ENCODE measurements at places on chromosomes 11 and 22.

DNA sequence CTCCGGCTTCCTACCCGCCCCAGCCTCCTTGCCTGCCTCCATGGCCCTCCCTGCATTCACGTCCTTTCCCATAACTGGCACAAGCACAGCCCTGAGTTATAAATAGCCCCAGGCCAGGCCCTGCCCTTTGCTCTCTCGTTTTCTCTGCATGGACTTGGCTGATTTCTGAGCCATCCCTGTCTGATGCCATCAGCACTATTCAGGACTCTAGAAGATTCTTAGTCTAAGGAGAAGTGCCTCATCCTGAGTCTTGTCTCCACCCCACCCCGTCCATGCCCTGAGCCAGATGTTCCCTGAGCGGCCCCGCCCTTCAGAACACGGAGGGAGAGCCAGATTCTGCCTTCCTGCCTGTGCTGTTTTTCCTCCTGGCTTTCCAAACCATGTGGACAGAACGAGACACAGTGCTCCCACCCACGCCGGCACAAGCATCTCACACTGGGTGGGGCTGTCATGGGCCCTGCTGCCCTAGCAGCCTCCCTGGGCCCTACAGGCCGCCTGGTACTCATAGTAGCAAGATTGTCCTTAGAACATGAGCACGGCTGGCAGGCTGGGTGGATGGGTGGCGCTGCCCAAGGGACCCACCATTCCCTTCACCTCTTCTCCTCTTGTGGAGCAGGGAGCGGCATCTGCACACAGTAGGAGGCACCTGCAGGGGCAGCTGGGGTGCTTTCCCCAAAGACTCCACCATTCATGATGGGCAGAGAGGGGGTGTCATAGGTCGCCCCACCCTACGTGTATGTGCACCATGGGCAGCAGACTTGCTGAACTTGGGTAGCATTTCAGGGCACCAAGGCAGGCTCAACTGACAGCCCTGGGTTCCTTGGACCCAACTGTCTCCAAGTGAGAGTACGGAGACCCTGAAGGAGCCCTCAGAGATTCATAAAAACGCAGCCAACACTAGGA lies 76.9 kb downstream of the BCR start:
- no peak for DNase-seq

DNA sequence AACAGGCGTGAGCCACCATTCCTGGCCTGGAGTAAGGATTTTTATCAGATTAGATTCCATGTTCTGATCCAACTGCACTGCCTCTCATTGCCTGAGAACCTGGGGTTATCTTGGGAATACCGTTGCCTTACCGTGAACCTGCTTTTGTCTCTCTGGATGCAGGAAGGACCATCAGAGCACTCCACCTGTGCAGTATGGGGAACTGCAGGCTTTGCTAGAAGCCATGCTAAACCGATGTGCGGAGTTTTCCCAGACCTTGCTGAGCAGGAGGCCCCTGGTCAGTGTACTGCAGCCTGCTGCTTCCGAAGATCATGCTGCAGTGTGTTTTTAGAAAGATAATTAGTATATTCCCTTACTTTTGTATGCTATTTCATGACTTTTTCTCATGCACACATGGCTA lies 43.6 kb downstream of the MEI1 start:
- no peak for DNase-seq

DNA sequence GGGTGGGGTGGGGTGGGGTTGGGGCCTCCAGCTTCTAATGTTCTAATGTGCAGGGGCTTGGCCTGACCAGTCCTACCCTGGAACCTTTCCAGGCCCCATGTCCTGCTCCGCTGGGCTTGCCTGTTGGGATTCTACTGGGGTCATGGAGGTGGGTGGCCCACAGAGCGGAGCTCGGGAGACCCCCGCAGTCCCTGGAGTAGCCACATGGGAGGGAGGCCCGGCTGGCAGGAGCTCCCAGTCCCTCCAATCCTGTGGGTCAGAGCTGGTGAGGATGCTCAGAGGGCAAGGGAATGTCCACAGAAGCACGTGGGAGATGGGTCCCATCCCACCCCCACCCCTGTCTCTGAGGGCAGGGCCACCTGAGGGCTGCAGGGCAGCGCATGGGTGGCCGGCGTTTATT lies 2.9 kb downstream of the SEPTIN5 start:
- no peak for DNase-seq

GRCh38 chr22:17281440-17281841 lies 62.2 kb upstream of the ADA2 start:
- DNase-seq, result no peak

GRCh38 chr11:70225681-70226177 lies 22.6 kb downstream of the FADD start:
- no peak for DNase-seq

DNA sequence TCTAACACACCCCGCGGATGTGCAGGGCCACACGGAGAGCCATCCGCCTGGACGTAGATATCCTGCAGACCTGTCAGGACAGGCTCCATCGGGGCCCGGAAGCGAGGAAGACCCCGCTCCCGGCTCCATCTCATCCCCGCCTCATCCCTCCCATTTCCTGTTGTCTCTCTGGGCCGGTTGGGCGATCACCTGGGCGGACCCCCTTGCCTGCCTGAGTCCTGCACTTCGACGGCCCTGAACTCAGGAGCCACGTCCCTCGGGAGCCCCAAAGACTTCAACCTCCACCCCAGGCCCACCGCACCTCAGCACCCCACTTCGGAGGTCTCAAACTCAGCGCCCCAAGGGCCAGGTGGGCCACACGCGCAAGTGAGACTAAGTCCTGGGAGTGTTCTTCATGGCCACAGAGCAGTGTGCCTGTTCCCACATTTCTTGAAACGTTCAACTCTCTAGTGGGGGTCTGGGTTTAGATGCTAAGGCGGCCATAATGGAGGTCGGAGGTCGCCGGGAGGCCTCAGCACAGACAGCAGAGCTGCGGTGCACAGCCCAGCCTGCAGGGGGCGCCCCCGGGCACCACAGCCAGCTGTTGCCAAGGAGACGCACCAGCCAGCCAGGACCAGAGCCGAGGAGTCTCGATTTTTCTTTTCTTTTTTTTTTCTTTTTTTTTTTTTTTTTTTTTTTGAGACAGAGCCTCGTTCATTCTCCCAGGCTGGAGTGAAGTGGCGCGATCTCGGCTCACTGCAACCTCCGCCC lies 26.0 kb upstream of the FADD start:
- peak; percentile 23 for DNase-seq

DNA sequence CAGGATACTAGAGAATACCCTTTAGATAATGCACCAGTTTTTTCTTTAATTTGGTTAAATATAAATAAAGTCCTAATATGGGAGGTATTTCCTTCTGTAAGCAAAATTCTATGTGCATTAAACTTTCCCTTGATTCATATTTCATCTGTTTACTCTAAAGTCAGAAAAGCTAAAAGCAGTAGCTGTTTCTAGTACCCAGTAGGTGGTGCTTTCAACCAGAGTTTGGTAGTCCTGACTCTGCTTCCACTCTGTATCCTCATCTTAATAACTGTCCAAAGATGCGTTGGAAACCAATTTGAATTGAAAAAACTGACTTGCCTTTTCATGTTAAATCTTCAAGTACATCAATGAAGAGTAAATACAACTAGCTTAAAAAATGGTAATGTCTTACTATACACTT lies 1065.2 kb downstream of the JRKL start:
- no peak for DNase-seq

GRCh38 chr22:17792854-17793434 lies 18.7 kb upstream of the BID start:
- DNase-seq, result no peak

GRCh38 chr11:23711981-23712380 lies 784.9 kb upstream of the LUZP2 start:
- no peak for DNase-seq

- peak; percentile 55 for DNase-seq
Observed at GRCh38 chr22:41403532-41404318, 22.0 kb downstream of the TEF start.

- DNase-seq, result no peak
Observed at GRCh38 chr11:73388265-73389133, 12.3 kb downstream of the RELT start.

DNA sequence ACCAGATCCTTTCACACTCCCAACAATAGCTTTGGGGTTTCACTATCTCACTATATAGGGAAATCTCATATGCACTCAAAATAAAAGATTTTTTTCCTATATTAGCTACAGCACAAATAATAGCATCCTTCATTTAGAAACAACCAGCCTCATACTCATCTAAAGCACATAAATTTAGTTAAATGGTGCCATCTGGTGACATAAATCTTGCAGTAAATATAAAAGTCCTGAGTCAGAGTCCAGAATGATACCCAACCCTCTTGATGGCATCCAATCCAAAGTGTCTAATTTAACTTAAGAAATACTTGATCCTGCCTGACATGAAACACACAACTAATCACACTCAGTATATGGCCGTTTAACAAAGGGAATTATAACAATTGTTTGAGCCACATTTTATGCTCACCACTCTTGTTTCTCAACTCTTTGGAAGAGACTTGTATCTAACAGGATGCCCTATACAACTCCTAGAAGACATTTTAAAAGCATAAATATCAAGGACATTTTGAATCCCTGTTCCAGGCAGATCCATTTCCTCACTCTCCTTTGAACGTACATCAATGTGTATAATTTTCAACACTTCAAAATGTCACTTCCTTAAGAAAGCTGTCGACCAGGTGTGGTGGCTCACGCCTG lies 36.2 kb downstream of the DLG2 start:
- DNase-seq, result no peak

DNA sequence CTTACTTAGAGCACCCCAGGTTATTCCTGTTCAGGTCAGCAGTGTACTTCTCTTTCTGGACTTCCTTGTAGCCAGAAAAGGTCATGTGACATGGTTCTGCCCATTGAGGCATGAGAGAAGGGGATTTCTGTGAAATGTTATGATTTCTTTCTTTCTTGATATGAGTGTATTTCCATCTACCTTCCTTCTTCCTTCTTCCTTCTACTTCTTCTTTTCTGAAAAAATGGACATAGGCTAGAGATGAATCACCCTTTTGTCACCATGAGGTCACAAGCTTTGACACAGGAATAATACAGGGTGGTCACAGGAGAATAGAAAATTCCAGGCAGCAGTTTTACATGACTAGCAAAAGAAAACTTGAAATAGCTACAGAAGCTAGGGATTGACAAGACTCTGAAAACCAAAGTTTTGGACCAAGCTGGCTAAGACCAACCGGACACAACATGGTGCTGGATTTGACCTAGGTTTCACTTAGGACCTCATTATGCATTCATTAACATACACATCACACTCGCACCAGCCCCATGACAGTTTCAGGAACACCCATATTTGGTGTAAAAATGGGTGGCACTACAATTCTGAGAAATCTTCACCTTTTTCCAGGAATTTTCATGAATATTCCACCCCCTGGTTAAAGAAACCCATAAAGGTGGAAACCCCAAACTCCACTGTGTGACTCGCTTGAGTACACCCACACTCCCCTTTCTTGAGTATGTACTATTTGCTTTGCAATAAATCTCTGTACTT lies 21.2 kb upstream of the MAP6 start:
- no peak for DNase-seq
